ENCODE measurements at places on chromosomes 13 and 19.

DNA sequence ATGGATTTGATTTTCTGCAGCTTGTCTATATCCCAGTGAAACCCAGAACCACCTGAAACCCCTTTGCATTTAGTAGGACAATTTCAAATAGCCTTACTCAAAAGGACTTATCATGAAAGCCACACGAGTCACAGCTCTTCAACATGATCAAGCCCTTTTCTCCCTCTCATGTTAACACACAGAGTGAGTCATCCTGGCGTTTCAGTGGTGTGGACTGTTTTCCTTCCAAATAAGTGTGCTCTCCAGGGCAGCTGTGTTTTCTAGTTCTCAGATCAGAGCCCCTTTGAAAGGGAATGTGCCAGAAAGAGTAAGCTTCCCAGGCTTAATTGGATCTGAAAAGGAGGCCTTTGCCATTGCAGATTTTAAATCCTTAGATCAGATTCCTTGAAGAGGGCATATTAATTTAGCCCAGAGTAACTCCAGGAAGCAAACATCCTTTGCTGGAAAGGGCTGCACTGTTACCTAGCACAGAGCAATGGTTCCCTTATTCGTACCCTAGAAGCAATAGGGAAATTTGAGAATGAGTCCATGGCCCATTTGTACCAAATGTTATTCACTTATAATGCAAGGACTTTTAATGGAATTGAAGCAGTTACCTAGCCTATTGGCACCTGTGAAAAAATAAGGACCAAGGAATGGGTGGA, 51.3 kb downstream of the ERICH6B start:
- DNase-seq, result no peak

DNA sequence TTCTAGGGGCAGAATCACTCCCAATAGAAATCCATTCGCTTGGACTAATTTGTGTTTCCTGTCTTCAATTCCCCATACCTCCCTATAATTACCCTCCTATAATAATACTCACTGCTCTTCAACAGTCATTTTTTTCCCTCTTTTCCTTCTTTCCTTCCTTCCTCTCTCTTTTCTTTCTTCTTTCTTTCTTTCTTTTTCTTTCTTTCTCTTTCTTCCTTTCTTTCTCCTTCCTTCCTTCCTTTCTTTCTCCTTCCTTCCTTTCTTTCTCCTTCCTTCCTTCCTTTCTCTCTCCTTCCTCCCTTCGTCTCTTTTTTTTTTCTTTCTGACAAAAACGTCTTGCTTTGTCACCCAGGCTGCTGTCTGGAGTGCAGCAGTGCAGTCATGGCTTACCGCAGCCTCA, 8.0 kb downstream of the KLK5 start:
- DNase-seq, result no peak

- no peak for DNase-seq
Measured at GRCh38 chr13:59706101-59706976, 457.4 kb downstream of the DIAPH3 start.

- no peak for DNase-seq
Measured at GRCh38 chr13:94308832-94309231, 170.7 kb downstream of the DCT start.

All from CD4-positive, alpha-beta T cell treated with Interleukin-10 for 1 hour (primary cell).